ENCODE measurements at places on chromosomes 1 and 21.

GRCh38 chr1:201404722-201405483 lies 5.8 kb upstream of the LAD1 start:
- no peak for DNase-seq

GRCh38 chr1:43241413-43241836 lies 28.4 kb upstream of the TMEM125 start:
- DNase-seq: no peak

GRCh38 chr1:174080819-174081218 lies 58.7 kb upstream of the RC3H1 start:
- DNase-seq: no peak

GRCh38 chr1:33301273-33301984 lies 19.5 kb downstream of the A3GALT2 start:
- DNase-seq: no peak

DNA sequence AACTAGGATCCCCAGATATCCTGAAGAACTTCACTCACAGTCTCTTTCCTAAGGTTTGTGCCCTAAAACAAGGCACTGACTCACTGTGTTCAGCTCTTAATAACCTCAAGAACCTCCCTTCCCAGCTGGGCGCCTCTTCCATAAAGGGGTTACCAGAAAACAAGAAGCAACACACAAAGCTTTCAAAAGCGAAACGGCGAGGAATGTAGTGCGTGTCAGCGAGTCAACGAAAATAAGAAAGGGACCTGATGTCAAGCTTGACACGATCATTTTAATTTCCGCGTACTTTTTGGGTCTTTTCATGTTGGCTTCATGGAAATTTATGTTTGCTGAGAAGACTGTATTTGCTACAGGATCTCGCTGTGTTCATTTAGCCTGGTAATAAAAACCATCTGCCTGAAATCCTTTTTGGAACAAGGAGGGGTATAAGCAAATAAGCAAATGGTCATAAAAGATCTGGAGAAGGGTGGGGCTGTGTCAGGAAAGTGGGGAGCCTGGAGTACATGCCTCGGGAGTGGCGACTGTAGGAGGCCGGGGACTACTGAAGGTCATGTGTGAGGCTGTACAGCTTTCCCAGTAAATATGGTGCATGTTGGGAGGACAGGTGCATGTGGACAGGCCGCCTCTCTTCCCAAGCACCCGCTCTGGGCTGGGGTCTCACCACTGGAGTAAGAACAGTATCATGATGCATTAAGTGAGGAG lies 11.4 kb upstream of the CLDN14 start:
- no peak for DNase-seq

DNA sequence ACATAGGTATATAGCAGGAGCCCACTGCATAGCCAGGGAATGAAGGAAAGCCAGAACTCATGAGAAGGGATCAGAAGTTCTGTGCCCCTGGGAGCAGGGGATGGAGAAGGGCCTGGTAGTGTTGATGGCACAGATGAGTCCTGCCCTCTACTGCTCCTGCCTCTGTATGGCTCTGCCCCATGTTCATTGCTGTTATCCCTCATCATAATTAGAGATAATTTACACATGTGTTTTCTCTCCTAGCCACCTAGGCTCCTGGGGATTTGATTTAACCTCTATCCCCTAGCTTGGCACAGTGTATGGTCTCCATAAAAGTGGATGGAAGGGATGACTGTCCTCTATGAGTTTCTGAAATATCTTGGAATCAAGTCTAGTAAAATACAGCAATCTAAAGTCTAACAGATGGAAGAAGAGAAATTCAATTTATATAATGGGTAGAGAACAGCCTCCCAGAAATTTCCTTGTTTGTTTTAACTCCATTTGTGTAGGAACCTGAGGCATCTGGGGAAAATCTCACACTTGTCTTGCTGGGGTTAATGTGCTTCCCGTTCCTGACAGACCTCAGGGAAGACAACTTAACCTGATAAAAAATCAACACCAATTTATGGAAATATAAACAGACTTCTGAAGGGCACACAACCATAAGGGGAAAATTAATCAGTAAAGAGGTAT lies 393.8 kb downstream of the HHAT start:
- DNase-seq: no peak

- no peak for DNase-seq
Observed at GRCh38 chr1:170073893-170074249, 624 bp downstream of the KIFAP3 start.

DNA sequence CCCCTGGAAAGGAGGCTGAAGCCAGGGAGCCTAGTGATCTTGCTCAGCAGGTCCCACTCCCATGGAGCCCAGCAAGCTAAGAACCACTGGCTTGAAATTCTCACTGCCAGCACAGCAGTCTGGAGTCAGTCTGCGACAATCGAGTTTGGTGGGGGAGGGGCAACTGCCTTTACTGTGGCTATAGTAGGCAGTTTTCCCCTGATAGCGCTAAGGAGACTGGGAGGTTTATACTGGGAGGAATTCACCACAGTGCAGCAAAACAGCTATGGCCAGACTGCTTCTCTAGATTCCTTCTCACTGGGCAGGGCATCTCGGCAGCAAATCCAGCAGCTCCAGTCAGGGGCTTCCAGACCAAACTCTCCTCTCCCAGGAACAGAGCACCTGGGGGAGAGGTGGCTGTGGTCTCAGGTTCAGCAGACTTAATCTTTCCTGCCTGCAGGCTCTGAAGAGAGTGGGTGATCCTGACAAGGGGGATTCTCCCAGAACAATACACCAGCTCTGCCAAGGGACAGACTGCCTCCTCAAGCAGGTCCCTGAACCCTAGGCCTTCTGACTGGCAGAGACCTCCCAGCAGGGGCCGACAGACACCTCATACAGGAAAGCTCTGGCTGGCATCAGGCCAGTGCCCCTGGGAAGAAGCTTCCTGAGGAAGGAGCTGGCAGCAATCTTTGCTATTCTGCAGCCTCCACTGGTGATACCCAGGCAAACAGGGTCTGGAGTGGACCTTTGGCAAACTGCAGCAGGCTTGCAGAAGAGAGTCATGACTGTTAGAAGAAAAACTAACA lies 548.5 kb upstream of the NEGR1 start:
- DNase-seq: no peak

DNA sequence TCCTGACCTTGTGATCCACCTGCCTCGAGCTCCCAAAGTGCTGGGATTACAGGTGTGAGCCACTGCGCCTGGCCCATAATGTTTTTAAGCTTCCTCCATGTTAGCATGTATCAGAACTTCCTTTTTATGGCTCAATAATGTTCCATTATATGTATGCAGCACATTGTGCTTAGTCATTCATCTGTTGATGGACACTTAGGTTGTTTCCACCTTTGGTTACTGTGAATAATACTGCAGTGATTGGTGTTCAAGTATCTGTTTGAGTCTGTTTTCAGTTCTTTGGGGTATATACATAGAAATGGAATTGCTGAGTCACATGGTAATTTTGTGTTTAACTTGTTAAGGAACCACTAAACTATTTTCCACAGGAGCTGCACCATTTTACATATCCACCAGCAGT lies 17.7 kb downstream of the CMPK1 start:
- DNase-seq: no peak

GRCh38 chr1:43432907-43433306 lies 20.8 kb downstream of the HYI start:
- no peak for DNase-seq

DNA sequence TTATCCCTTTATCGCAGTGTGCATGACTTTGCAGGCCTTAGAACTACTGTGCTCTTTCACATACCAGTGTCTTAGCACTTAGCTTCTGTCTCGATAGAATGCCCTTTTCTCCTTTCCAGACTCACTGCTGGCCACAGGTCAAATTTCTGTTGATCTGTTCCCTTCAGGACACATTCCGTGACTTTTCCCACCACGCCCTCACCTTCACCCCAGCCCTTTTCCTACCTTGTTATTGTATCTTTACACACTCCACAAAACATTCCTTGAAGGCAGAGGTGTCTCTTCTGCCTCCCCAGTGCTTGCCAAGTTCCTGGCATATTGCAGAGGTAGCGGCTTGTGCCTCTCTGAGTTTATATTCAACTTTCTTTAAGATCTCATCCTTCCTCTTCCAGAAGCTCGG lies 3.7 kb upstream of the IGSF9 start:
- DNase-seq: no peak

- DNase-seq: no peak
Observed at GRCh38 chr1:162003061-162003829, 20.4 kb downstream of the OLFML2B start.

DNA sequence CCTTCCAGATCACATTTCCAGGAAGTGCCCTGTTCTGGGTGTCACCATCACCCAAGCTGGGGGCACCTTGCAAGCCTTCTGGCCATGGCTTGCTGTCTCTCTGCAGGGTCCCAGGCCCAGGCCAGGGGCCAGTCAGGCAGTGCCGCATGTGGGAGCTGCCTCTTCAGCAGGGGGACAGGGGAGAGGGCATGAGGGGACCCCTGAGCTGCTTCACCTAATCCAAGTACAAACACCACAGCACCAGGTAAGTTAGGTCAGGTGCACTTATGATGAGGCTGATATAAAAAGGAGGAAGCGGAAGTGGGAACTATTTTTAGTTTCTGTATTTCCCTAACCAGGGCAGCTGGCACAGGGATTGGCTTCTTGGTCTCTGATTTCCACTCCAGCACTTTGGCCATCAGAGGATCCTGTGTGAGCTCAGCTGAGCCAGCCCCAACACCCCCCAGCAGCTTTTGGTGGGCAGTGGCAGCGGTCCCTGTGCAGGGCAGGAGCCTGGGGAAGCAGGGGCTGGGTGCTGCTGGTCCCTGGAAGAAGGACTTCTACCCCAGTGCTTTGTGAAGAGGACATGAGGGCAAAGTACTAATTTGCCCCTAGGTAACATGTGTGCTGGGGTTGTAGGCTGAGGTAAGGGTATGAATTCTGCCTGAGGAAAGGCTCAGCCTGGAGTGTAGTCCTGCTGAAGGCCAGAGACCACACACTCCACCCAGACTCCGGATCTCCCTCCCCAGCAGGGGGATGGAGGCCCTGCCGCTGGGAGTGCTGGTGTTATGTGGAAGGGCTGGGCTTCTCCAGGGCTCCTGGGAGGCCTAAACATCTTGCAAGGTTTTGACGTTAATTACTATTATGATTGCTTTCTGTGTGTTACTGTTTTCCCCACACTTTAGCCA lies 3.3 kb upstream of the PCBP3 start:
- DNase-seq: no peak

DNA sequence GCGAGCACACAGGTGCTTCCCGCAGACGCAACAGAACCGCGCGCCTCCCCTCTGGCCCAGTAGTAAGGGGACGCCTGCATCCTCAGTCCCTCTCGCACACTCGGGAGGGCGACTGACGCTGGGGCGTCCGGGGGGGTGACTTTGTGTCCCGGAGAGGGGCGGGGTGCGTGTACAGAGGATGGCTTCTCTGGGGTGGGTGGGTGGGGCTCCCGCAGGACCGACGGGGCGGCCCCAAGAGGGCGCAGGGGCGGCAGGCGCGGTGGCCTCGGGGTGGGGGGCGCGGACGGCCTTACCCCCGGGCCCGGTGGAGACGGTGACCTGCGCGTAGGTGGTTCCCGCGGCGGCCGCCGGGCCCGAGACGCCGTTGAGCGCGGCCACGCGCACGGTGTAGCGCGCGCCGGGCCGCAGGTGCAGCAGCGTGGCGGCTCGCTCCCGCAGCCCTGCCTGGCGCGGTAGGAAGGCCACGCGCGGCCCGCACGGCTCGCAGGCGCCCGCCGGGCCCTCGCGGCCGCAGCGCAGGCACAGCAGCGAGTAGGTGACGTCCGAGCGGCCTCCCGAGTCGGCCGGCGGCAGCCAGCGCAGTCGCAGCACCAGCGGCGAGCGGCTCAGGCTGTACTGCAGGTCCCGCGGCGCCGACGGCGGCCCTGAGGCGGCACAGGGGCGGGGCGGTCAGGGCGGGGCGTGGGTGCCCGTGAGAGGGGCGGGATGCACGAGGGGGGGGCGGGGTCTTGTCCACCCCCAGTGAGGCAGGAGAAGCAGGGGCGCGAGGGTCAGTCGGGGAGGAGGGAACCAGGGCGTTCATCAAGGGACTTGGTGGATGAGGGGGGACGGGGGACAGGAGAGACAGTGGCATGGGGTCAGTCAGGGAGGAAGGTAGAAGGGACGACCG lies 12.1 kb downstream of the EPHA10 start:
- DNase-seq: no peak
